ENCODE measurements at places on chromosomes 6 and 20. TPM values are rescaled to one million over a fixed set of nuclear protein-coding genes. Genes with fewer than 3 reads are reported as not detected.
A peak's percentile ranks its signal among the peaks of the same experiment; 100 is the strongest.

Gene RIMS1
- total RNA-seq = not detected

Gene NOL4L
- total RNA-seq = 7.6 TPM

DNA sequence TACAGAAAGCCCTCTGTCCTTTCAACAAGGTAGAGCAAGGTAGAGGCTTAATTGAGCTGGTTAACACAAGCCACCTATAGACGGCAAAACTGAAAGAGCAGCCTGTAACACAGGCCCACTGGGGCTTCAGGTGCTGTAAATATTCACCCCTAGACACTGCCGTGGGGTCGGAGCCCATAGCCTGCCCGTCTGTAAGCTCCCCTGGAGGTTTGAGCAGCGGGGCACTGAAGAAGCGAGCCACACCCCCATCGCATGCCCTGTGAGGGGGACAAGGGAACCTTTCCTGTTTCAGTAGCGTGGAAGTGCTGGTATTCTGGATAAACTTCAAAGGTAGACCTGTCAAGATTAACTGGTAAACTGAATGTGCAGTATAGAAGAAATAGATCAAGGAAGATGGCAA is 160.4 kb downstream of the TPBG start:
- no peak for DNase-seq

Gene PDSS2
- total RNA-seq = 16.9 TPM

Gene ADGRF1
- total RNA-seq = not detected

DNA sequence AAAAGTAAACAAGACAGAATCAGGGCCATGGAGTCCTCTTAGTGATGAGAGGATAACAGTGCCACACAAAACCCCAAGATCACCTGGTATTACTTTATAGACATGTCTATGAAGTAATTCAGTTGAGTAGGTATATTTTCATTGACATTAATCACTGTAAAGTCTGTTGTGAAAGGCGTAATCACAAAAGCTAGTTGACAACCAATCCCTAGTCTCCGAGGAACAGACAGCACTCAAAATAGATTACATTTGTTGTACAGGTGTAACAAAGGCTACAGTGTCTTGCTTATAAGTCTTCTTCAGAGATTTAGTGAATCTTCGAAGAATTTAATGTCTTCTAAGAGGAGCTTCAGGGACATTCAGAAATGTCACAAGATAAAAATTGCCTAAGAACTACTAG is 120.1 kb downstream of the TMEM200A start:
- no peak for DNase-seq

- DNase-seq = no peak
Measured at GRCh38 chr6:54533567-54533966, 225.3 kb downstream of the TINAG start.

Gene BACH2
- 235 TPM for total RNA-seq

- DNase-seq = peak; percentile 28
Measured at GRCh38 chr20:48750941-48751635, 76.7 kb downstream of the PREX1 start.

DNA sequence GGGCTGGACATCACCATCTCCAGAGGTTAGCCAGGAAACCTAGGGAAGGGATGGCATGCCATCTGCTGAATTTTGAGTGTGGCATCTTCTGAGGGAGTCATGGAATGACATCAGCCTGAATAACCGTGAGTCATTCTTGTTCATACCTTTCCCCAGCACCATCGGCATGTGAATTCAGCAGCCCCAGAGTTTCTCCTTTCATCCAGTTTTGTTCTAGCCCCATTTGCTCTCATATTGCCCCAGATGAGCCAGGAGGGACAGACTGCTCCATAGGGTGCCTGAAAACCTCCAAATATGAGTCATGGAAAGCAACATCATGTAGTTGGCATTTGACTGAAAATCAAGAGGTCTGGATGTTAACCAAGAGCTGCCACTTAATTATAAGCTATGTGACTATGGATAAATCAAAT is 219.2 kb upstream of the SGK1 start:
- no peak for DNase-seq

Gene AAR2
- total RNA-seq = 22.0 TPM

- peak; percentile 48 for DNase-seq
Measured at GRCh38 chr20:50048420-50049166, 64.4 kb downstream of the UBE2V1 start.

DNA sequence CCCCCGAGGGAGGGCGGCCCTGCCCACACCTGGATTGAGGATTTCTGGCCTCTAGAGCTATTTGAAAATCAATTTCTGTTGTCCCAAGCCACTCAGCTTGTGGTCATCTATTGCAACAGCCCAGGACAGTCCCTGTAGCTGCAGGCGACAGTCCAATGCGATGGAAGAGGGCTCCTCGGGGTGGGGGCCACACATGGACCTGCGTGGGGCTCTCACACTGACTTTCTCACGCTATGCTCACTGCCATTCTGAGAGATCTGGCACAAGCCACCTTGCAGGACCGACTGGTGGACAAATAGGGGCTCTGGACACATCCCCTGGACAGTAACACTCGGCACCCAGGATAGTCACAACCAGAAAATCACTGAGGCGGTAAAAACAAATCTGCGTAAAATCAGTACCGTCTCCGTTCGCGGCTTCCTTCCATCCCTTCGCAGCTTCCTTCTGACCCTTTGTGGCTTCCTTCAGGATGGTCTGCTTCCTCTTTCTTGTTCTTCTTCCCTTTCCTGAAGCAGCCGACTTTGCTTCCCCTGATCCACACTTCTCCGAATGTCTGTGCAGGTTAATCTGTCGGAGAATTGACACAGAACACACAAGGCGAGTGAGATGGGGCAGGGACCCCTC is 21.8 kb downstream of the CTCFL start:
- DNase-seq = peak; percentile 56

DNA sequence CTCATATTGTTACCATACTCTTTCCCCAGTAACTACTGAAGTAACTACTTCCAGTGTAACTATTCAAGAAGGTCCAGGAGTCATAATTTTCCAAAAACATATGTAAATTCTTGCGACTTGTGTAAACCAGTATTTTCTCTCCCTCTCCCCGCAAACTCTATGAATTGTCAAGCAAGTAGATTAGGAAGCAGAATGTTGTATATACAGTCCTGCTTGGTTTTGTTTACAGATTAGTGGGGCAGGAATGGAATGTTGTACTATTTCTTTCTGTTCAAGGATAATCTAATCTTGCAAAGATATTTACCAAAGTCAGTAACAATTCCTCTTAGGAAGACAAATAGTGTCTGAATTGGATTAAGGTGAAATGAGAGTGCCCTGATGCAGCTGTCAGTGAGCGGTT is 234.9 kb upstream of the PLN start:
- no peak for DNase-seq

Gene SLC17A1
- not detected for total RNA-seq

GRCh38 chr6:170152124-170152926 is 138.6 kb downstream of the DLL1 start:
- DNase-seq = no peak

Gene IYD
- total RNA-seq = not detected

Gene CRIP3
- total RNA-seq = 25.8 TPM

GRCh38 chr6:100269189-100269588 is 195.5 kb downstream of the SIM1 start:
- no peak for DNase-seq

- no peak for DNase-seq
Measured at GRCh38 chr20:37228656-37229055, 33.0 kb downstream of the GHRH start.

Gene CCR6
- 30.9 TPM for total RNA-seq

DNA sequence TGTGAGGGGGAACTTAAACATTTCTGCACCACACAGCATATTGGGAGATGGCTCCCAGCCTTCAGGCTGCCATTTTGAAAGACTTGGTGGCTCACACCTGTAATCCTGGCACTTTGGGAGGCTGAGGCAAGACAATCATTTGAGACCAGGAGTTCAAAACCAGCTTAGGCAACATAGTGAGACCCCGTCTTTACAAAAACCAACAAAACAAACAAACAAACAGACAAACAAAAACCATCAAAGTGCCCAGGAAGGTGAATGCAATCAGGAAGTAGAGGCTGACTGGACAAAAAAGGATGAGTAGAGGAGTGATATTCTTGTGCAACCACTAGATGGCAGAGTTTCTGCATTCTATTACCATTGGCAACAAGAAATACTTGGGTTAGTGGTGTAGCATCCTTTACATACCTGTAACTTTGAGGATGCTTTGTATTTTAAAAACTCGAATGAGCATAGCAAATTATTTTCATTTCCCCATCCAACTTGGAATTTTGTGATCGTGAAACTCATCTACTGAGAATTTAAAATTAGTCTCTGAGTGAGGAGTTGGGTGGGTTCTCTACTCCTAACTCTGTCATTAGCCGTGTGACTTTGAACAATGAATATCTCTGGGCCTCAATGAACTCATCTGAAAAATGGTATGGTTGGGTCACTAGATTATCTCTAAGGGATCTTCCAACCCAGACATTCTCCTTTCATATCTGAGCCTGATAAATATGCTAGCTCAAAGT is 84.4 kb downstream of the CRYBG1 start:
- DNase-seq = peak; percentile 79

- no peak for DNase-seq
Measured at GRCh38 chr6:795046-795685, 102.2 kb upstream of the EXOC2 start.

Gene LY6G5C
- 2.1 TPM for total RNA-seq

- peak; percentile 75 for DNase-seq
Measured at GRCh38 chr6:25042036-25042521, 106.3 kb upstream of the RIPOR2 start.

DNA sequence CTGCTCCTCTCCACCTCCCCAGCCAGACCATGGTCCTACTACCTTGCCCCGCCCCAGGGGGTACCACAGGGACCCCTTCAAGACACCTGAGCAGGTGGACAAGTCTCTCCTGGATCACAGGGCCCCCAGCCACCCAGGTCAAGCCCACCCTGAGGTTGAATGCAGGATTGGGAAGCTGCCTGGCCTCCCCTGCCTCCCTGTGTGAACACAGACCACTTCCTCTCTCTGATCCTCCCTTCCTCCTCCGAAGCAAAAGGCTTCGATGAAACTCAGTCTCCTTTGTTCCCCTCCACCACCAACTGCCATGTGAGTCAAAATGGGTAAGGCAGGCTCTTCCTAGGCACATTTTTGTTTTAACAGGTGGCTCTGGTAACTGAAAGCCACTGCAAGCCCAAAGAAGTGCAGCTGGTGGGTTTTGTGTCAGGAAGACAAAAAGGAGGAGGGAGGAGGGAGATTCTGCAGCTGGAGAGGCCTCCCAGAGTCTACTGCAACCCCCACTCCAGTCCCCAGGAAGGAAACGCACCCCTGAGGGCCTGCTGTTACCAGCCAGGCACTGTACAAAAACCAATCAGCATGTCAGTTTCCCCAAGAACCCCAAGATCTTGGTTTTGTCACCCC is 5.4 kb downstream of the ADA start:
- peak; percentile 46 for DNase-seq

Gene PPIL6
- total RNA-seq = 1.8 TPM

- DNase-seq = no peak
Measured at GRCh38 chr6:79646006-79646405, 14.9 kb downstream of the SH3BGRL2 start.

GRCh38 chr20:6942266-6942665 is 174.8 kb downstream of the BMP2 start:
- DNase-seq = no peak

Gene CALHM4
- not detected for total RNA-seq

Gene FLRT3
- not detected for total RNA-seq

DNA sequence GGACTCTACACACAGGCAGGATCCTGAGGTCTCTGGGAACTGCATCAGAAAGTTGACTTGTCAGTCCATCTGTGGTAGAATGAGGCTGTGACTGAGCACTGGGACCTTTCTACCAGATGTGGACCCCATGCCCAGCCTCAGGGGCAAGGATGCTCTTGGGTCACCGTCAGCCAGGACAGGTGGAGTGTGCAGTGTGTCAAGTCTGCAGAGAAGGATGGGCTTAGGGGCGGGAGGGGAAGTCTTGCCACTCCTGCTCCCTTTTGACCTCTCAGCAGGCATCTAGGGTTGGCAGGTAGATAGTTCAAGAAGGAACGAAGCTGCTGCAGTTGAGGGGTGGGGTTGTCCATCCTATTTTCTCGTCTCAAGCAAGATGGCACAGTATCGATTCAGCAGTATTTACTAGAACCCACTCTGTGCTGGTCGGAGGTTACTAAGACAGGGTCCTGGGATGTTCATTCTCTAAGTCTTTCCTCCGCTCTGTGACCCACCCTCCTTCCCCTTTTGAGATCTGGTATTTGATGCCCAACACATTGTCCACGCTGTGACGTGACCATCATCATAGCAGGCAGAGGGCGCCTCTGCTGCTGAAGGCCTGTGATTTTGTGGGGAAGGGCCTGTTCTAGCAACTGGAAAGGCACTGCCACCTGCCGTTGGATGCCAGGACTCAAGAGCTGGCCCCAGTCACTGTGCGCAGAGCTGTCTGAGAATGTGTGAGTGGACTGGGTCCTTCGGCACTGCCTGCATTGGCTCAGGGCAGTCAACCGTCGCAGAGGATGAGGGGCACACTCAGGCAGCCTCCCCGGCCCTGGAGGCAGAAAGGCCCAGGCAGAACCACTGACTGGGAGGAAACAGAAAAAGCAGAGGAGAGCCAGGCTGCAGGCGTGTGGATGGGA is 23.2 kb downstream of the RBCK1 start:
- DNase-seq = peak; percentile 30

GRCh38 chr20:16488086-16488485 is 85.2 kb downstream of the KIF16B start:
- no peak for DNase-seq

GRCh38 chr6:89071036-89071435 is 9.5 kb upstream of the PNRC1 start:
- DNase-seq = no peak

DNA sequence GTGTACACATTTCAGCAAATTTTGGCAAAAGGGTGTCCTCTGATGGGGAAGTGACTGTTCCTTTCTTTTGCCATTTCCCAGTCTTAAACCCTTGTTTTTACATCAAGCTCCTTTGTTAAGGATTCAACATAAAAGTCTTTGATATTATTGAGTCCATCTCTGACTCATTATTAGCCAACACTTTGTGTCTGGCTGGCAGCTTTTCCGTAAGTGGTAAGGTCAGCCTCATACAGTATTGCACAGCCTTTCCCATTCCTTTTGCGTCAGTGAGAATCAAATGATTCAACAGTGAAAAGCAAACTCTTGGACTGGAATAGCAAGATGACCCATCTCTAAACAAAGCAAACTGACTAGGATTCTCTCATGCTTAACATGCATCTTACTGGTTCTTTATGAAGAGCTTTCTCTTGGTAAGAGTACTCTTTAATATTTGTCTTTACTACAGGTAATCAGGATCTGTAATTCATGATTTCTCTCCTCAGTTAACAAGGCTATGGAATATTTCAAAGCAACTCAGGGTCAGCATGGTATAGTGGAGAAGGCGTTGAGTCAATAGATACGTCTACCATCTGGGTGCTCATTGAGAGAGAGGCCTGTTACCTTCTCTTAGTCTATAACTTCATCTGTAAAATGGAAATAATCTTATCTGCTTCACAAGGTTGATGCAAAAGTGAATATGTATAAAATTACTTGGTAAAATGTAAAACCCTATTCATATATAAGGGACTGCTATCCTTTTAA is 183.6 kb downstream of the PRL start:
- DNase-seq = no peak

Gene SYNJ2
- total RNA-seq = 11.4 TPM

DNA sequence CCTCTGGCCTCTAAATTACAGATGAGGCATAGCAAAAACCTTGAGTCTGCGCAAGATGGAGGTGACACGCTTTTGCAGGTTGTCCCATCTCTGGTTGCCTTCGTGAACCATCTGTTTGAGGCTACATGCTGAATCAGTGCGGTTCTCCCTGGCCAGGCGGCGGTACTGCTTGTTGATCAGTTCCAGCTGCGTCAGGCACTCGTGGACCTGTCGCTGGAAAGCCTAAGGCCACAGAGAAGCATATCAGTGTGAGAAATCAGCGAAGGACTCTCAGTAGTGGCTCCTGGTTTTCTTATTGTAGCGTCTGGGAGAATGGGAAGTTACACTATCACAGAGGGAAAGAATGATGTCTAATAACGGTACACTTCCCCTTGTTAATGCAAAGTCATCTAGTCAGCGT is 344.4 kb downstream of the ESR1 start:
- no peak for DNase-seq
